CD4-positive, alpha-beta T cell treated with Interleukin-15 for 4 hours (primary cell): ENCODE measurements at places on chromosomes 16 and 17.

GRCh38 chr17:4949321-4950074 is 1.2 kb upstream of the PFN1 start:
- peak; percentile 86 for DNase-seq

GRCh38 chr16:57352636-57353047 is 5.9 kb upstream of the CCL22 start:
- no peak for DNase-seq

DNA sequence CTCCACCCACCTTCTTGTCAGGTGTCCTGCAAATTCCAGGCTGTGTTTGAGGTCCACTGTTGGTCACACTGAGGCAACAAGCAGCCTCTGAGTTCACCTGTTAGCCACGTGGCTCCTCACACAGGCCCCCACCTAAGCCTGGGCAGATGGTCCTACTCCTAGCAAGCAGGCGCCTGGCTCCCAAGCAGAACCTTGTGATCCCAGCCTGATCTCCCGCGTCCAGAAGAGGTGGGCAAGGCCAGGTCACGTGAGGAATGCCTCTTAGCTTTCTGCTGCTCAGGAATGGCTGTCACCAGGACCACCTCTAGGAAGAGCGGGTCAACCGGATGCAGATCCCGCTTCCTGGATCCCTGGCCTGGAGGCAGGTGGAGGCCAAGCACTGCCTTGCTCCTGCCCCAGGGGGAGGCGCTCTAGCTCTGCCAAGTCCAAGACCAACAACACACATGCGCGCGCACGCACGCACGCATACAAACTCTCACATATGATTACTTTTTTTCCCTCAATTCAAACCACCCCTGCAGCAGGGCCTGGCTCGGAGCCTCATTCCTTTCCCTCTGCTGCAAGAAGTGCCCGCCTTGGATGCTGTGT is 9.5 kb downstream of the CYB561 start:
- DNase-seq, result no peak

DNA sequence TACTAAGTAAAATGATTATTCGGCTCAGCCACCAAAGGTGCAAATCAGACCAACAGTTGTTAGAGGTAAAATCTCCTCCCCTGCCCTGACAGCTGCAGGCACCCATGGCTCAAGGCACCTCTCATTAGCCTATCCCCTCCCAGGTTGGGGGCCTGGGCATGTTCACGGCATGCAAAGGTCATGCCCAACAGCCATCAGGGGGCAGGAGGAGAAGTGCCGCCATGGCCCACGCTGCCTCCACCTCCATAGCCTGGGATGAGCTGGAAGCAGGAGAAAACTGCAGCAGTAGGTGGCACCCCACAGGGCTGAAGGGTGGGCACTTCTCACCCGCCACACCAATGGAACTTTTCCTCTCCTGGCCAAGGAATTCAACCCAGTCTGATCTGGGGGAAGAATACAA is 146.4 kb upstream of the COX10 start:
- no peak for DNase-seq

GRCh38 chr17:65730711-65731169 is 169.3 kb upstream of the AXIN2 start:
- no peak for DNase-seq

- no peak for DNase-seq
These were observed 40.8 kb downstream of the SCNN1G start for GRCh38 chr16:23223368-23223767.

DNA sequence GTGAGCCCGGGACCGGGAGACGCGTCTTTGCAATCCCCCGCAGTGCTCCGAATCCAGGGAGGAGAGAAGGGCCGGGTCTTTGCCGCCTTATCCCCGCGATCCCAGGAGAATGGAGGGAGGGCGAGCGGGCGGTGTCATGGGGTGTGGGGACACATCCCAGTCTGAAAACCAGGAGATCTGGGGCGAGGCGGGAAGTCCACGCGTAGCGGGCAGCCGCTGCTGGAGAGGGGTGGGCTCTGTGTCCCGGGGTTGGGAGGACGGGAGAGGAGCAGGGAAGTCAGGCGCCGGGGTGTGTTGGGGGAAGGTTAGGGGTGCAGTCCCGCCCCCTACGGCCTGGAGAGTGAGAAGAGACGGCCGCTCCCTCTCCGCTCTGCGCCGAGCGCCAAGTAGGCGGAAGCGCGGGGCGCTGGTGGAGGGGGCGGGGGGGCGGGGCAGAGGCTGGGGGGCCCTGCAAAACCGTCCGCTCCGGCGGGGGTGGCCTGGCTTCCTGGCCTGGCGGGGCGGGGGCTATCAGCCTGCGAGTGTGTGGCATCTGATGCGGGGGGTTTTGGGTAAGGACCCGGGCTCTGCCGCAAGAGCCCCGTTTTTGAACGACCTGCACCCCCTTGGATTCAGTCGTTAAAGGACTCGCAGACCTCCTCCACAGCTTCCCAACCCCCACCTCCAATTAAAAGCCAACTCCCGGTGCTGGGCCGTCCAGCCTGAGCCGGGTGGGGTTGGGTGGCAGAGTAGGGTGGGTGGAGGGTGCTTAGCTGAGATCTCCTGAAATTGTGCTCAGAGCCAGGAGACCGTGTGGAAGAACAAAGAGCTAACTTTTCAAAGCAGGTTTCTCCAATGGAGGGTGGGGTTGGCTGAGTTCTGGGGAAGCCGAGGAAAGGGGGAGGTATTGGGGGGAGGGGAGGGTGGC is 654 bp downstream of the LASP1 start:
- peak; percentile 60 for DNase-seq

GRCh38 chr16:85986931-85987749 is 88.2 kb downstream of the IRF8 start:
- no peak for DNase-seq

DNA sequence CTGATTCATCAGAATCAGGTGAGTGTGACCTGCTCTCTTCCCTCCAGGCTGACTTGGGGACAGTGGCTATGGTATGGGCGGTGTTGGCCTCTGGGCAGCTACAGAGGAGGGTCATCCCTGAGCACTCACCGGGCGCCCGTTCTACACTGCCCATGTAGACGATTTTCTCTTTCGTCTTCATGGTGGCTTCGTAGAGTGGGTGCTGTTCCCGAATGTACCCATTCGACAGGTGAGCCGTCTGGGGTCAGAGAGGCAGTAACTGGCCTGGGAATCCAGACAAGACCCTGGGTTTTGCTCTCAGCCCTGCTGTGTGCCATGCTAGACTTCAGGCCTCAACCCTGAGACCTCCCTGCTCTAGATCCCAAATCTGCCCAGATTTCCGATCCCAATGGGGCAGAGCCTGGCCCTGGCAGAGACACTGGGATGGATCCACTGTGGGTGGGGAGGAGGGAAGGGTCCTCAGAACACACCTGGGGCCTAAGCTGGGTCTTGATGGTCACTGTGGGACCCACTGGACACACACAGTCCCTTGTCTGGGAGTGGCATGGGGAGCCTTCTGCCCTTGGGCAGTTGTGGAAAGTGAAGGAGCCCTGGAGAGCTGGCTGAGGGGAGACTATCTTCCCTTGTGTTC is 13.2 kb downstream of the USP6 start:
- DNase-seq, result no peak

GRCh38 chr16:65121870-65122723 is at the start of gene CDH11:
TSS of gene CDH11 (minus strand) at chr16:65122063. CDS start at chr16:65004869, 117,194 bp downstream.
- DNase-seq, result no peak

- DNase-seq, result no peak
These were observed 7.1 kb downstream of the CARHSP1 start for GRCh38 chr16:8861563-8862308.

- DNase-seq, result no peak
These were observed 92.3 kb downstream of the PITPNC1 start for GRCh38 chr17:67469208-67469980.

- no peak for DNase-seq
These were observed 31.8 kb downstream of the HASPIN start for GRCh38 chr17:3755335-3756030.

GRCh38 chr17:57849874-57850754 is at the start of gene MRPS23:
TSS of gene MRPS23 (minus strand) at chr17:57850044. CDS start at chr17:57850010, 34 bp downstream.
- peak; percentile 97 for DNase-seq

DNA sequence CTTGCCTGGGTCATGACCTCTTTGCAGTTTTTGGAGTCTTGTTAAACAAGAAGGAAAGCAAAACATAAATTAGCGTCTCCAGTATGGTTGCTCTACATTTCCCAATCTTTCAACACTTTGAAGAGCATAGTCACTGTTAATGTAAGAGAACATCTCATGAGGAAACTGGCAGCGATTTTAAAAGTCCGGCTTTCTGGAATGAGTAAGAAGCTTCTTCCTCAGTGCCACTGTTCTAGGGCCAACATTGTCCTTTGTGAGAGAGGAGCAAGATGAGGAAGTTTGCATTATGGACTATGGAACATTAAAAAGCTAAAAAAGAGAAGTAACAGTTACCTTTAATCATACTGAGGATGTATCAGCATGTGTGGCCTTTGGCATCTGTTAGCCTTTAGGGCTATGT is 73.1 kb downstream of the WNT3 start:
- DNase-seq, result no peak

DNA sequence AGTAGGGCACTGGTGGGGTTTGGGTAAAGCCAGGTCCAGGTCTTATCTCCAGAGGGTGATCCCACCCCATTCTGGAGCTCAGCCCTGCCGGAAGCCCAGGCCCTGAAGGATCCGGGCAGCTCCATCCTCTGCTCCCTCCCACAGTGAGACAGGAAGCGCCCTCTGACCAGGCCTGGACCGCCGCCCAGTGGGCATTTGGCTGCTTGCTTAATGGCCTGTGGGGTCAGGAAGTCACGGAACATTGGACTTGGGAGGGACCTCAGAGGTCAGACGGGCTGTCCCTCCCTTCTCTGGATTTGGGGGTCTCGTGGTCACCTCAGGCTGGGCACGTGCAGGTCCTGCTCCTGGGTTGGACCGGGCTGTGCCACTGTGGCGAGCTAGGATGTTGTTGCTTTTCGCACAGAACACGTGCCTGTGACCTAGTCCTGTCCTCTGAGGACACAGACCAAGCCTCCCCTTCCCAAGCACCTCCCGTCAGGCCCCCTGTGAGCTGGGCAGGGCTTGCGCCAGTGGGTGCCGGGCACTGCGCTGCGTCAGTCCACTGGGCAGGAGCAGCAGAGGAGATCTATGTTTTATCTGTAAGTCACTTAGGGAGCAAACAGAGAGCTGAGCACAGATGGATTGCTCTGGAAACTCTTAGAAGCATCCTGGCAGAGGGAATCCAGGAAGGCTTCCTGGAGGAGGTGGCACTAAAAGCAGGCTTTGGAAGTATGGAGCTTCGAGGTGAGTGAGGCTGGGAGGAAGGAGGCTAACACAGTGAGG is 49.4 kb upstream of the GSE1 start:
- no peak for DNase-seq

DNA sequence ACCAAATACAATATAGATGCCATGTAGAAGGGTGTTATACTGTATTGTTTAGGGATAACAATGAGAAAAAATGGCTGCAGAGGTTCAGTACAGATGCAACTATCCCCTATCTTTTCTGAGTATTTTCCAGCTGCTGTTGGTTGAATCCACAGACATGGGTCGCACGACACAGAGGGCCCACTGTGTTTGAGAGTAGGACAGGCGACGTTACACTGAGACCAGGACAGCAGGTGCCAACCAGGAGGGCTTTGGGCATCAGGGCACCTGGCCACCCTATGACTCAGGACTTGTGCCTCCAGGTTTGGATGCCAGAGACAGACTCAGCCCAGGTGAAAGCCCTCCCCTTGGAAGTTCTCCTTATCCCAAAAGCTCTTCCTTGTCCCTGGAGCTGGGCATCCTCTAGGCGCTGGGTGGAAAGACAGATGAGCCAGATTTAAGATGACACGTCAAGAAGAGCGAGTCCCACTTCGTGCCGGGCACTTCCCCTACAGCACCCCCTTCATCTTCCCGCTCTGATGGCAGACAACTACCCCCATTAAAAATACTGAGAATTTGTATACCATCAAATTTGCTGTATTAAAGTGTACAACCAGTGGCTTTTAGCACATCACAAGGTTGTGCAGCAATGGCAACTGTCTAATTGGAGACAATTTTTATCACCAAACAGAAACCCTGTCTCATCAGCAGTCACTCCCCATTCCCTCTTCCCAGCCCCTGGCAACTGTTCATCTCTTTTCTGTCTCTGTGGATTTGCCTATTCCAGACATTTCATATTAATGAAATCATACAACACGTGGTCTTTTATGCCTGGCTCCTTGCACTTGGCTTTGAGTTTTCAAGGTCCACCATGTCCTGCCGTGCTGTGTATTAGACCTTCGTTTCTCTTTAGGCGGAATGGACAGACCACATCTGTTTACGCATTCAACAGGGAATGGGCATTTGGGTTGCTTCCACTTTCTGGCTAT is 30.6 kb downstream of the TNFRSF13B start:
- DNase-seq, result no peak

DNA sequence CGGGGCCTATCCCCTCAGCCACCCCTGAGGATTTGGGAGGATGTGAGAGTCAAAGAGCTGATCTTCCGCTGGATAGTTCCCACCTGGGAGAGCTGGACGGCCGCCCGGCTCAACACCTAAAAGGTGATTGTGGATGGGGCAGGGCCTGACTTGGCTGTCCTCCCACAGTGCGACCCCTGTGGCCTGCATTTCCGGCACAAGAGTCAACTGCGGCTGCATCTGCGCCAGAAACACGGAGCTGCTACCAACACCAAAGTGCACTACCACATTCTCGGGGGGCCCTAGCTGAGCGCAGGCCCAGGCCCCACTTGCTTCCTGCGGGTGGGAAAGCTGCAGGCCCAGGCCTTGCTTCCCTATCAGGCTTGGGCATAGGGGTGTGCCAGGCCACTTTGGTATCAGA is 4.5 kb downstream of the BCL6B start:
- no peak for DNase-seq

DNA sequence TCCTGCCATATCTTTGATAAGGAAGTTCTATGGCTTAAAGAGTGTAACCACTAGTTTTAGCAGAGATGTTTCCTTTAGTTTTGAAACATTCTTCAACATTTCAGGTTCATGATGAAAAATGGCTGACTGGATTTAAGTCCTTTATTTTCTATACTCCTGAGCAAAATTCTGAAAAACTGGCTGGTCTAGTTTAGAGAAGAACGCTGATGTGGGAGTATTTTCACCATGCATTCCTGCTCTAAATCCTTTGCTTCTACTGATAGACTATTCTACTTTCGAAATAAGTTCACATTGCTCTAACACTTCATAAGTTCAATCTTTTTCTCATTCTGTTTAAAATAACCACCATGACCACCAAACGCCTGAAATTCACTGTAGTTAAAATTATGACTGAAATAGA is 281.9 kb downstream of the FTO start:
- DNase-seq, result no peak

DNA sequence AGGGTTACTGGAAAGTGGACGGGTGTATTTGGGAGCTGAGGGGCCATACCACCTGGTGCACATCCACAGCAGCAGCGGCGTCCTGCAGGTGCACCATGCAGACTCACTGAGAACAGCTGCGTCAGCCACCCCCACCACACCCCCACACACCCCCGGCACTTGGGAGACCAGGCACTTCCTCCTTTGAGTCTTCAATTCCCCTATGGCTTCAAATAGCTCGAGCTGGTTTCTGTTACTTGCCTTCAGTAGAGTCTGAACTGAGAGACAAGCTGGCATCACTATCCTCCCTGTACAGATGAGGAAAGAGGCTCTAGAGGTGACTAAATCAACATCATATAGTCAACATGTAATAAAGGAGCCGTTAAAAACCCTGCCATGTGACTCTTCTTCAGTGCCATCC is 15.4 kb downstream of the CUEDC1 start:
- no peak for DNase-seq

- no peak for DNase-seq
These were observed 45.0 kb upstream of the SMURF2 start for GRCh38 chr17:64707050-64707591.

GRCh38 chr17:67574658-67575293 is 143.0 kb upstream of the NOL11 start:
- DNase-seq, result no peak
